Nucleus accumbens (tissue), 56 donors: ENCODE measurements at places on chromosomes 7 and 10.

DNA sequence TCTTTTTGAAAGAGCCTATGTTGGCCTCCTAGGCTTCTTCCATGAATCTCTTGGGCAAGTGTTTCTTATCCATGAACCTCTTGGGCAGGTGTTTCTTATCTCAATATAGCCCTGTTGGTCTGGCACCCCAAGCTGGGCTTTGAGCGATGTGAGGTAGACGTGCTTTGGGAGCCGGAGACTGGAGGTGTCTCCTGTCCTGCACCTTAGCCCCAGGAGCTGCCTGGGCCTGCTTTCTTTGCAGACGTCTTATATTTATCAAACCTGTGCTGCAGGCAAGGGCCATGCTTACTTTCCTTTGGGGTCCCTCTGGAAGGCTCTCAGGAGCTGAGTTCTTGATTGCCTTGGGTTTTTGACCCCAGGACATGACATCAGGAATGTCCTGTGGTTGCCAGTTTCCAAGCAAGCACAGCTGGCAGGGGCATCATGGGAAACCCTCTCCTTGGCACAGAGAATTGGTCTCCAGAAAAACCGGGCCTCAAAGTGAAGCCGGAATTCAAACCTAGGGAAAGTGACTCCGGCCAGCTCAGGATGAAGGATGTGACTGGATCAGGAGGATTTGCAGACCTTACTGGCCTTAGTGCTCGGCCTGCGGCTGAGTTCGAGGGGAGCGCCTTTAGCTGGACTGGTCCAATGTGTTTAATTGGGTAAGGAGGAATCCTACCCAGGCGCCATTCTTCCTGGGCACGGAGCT lies 2.8 kb downstream of the JAKMIP3 start:
- DNase-seq, result no peak

DNA sequence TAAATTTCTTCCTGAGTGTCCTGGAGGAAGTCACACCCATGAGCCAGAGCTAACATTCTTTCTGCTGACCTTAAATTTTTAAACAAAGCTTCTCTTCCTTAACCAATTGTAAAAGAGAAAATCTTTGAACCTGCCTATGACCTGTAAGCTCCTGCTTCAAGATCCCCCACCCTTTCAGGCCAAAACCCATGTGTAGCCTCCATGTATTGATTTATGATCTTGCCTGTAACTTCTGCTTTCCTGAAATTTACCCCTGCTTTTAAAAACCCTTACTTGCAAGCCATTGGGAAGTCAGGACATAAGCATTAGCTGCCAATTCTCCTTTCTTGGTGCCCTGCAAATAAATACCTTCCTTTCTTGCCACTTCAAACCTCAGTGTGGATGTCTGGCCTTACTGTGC lies 68.5 kb upstream of the HECTD2 start:
- DNase-seq, result no peak

- DNase-seq, result no peak
These were observed 8.3 kb downstream of the XPNPEP1 start for GRCh38 chr10:109914966-109915365.

- no peak for DNase-seq
These were observed 35.0 kb upstream of the IL15RA start for GRCh38 chr10:6012121-6012905.

DNA sequence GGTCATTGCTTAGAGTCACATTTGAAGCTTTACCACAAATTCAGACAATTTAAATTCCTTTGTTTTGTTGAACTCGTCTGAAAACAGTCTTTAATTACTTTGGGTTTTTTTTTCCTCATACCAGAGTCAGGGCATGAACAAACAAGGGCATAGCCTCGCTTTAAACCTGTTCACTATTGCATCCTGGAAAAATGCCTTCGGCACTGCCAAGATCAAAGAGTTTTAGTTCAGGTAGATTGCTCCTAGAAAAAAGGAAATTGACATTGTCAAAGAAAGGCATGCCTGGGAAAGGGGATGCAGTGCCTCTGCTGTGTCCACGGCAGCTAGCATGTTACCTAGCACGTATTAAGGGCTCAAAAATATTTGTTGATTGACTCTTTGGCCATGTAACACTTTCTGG lies 235.1 kb downstream of the ARHGAP21 start:
- DNase-seq, result no peak

DNA sequence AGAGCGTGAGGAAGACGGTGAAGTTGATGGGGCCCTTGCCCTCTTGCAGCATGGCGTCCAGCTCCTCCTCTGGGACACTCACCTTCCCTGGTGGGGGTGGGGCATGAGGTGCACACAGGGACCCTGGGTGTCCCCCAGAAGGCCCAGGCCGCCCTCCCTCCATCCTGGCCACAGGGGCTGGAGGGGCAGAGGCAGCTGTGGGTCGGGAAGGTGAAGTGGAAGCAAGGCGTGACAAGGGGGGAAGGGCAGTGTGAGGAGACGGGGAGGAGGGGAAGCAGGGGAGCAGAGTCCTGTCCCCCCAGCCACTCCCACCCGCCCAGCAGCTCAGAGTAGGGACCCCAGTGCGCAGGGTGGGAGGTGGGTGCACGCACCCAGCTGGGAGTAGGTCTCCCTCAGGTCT lies 791 bp downstream of the MYL7 start:
- no peak for DNase-seq

- no peak for DNase-seq
These were observed 102.1 kb downstream of the MTERF1 start for GRCh38 chr7:91778416-91778815.

GRCh38 chr7:149474309-149475120 lies 13.7 kb upstream of the ZNF777 start:
- no peak for DNase-seq

DNA sequence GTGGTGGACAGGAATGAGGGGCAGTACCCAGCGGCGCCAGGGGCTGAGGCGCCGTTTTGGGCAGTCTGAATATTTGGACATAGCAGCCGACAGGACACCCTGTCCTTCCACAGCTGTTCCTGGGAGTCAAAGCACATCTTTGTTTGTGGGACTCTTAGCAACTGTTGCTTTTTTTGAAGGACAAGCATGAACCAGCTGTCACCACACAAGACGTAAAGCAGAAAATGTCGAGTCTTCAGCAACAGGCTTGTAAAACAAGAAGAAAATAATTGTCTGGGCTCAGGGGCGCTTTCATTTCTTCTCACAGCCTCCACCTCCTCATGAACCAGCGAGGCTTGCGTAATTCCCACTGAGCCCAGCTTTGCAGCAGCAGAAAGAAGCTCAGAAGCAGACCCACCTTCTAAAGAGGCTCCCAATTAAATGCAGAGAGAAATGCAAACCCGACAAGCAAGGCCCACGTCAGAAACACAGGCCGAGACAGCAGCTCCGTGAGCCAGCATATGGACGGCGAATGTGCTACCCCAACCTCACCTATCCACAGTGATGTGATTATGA lies 68.9 kb upstream of the DNAAF5 start:
- no peak for DNase-seq

DNA sequence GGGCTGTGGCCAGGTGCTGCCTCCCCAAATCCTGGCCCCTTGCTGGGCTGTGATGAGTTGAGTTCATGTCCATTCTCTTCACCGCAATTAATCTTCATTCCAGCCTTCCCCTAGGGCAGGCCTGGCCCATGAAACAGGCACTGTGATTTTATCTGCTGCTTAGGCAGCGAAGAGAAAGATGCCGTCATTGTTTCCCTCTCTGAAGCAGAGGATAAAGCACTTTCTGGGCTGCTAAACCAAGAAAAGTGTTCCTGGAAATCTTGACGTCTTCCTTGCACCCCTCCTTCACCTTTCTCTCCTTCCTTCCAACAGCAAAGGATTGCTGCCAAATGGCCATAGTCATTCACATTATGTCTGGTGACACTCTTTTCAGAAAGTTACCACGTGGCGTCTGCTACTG lies 265.9 kb downstream of the ZEB1 start:
- no peak for DNase-seq

- DNase-seq, result no peak
These were observed 96.2 kb downstream of the C10orf105 start for GRCh38 chr10:71623098-71623985.

DNA sequence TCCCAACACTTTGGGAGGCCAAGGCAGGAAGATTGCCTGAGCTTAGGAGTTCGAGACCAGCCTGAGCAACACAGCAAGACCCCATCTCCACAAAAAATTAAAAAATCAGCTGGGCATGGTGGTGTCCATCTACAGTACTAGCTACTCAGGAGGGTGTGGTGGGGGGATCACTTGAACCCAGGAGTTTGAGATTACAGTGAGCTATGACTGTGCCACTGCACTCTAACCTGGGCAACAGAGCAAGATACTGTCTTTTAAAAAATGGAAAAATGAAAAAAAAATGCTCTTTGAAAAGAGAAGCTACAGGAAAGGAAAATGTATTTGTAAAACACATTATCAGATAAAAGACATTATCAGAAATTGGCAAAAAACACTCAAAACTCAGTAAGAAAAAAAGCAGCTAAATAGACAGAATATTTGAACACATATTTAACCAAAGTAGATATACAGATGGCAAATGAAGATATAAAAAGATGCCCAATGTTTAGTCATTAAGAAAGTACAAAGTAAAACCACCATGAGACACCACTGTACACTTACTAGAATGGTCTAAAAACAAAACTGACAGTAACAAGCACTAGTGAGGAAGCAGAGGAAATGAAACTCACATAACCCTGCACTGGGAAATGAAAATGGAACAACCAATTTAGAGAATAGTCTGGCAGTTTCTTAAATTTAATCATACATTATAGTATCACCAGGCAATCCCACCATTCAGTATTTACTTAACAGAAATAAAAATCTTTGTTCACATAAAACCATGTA lies 40.5 kb downstream of the NRBF2 start:
- DNase-seq, result no peak

DNA sequence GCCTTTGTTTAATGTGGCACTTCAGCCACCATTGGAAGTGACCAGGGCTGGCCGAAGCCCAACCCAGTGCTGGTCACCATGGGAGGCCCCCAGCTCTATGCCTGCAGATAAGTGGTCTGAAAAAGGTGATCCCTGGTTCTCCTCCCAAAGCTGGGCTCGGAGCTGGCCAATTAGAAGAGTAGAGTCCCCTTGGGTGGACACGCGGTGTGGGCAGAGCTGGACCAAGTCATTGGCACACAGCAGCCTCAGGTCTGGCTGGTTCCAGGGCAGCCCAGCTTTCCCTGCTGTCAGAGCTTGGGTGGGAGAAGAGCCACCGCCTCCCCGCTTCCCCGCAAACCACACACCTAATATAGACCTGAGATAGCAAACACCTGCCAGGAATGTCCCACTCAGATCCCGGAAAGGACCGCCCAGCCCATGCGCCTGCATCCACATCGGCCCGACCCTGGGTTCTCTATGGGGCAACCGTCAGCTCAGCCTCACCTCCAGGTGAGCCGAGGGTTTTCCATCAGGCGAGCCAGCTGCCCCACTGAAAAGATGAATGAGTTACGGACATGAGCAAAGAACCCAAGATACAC lies 84.3 kb downstream of the TCERG1L start:
- DNase-seq, result no peak

DNA sequence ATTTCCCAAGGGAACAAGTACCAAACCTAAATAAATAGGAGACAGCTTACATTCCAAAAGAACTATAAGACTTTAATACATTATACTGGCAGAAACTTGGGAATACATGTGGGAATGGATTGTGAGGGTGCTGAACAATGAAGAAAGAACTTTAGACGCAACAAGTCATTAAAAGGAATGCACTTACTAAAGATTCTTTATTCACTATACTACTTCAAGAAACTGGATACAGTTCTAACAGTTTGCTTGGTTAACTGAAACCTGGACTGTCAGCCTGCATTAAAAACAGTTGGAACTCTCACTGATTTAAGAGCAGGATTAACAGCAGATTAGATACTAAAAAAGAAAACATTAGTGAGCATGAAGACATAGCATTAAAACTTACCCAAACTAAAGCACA lies 12.0 kb downstream of the CACUL1 start:
- DNase-seq, result no peak

DNA sequence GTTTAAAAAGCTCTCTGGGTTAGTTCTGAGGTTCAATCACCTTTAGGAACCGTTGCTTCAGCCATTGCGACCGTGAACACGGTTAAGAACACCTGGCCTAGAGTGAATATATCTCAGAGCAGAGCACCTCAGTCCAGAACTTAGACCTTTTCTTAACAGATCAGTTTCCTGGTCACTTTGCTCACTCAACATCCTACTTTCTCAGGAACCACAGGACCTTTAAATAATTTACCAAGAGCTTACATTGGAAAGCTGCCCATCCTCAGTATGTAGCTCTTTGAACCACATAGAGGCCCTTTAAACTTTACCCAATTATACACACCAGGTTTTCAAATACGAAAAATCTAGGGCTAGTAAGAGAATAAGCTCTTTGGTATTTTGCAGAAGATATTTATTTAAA lies 153.2 kb downstream of the NRBF2 start:
- no peak for DNase-seq

GRCh38 chr7:44058759-44059218 lies 6.6 kb downstream of the PGAM2 start:
- DNase-seq, result no peak

GRCh38 chr7:111832174-111832573 lies 269.9 kb upstream of the IMMP2L start:
- no peak for DNase-seq

DNA sequence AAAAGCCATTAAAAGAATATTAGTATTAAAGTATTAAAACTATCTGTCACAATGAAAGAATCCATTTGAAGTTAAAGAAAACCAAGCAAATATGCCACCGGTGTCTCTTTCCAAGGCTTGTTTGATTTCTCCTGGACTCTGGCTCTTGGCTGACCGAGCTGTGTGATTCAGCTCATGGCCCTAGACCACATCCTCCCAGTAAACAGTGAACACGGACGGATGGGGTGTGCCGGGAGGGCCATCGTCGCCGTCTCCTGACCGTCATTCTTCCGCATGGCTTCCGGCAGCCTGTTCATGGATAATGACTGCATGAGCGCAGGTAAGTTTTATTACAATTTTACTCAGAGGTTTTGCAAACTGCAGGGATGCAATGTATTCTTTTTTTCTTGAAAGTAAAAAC lies 218.5 kb downstream of the DNAJB6 start:
- no peak for DNase-seq

GRCh38 chr7:55050281-55050680 lies 31.5 kb downstream of the EGFR start:
- no peak for DNase-seq

GRCh38 chr7:115116773-115117715 lies 195.2 kb downstream of the MDFIC start:
- DNase-seq, result no peak

GRCh38 chr10:132447446-132448247 lies 50.6 kb downstream of the PWWP2B start:
- DNase-seq, result no peak

- no peak for DNase-seq
These were observed 25.2 kb downstream of the AOC1 start for GRCh38 chr7:150877536-150877935.

DNA sequence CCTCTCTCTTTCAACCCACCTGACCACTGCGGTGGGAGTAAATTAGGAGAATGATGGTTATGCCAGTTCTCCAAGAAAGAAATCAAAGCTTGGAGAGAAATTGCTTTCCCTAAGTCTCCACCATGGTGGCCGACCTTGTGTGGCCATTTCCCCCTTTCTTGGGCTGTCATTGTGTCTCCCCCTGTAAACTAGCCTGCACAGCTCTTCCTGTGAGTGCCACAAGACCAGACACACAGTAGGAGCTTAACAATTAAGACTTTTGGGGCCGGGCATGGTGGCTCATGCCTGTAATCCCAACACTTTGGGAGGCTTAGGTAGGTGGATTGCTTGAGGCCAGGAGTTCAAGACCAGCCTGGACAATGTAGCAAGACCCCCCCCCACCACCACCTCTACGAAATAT lies 18.9 kb upstream of the LIMK1 start:
- no peak for DNase-seq

GRCh38 chr10:79084012-79084971 lies 15.5 kb downstream of the ZMIZ1 start:
- peak; percentile 28 for DNase-seq
